ENCODE measurements at places on chromosomes 1 and 21. TPM values are rescaled to one million over a fixed set of nuclear protein-coding genes. Genes with fewer than 3 reads are reported as not detected.

DNA sequence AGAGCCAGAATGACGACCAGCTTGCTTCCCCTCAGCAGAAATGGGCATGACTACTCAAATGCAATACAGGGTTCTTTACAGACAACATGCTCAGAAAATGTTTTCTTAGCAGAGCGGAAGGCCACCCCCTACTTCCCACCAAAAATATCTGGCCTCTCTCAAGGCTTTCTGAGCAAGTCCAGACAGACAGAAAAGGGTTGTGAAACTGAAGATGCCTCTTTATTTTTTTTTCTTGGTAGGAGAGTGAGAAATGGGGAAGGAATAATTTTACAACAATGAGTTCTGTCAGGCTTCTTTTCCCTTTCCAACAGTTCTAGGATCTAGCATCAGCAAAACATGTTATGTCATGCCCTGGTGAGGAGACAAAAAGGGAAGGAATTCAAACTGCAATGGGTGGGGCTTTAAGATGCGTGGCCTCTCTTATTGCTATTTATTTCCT is 172.0 kb upstream of the CAMK1G start:
- H3K27me3 ChIP-seq: no peaks in the 10 kb centered on the region
- no peaks in the 10 kb centered on the region for H3K36me3 ChIP-seq
- no peaks in the 10 kb centered on the region for H3K4me1 ChIP-seq

DNA sequence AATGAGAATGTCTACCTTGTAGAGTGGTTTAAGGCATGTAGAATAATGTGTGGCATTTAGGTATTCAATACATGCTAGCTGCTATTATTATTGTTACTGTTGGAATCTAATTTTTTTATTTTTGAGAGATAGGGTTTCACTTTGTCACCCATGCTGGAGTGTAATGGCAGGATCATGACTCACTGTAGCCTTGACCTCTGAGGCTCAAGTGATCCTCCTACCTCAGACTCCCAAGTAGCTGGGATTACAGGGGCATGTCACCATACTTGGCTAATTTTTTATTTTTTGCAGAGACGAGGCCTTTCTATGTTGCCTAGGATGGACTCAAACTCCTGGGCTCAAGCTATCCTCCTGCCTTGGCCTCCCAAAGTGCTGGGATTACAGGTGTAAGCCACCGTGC is 61.9 kb downstream of the EPB41 start:
- H3K27me3 ChIP-seq: no peaks in the 10 kb centered on the region
- H3K4me3 ChIP-seq: no peak overlapping the region
- no peaks in the 10 kb centered on the region for H3K36me3 ChIP-seq
- H3K4me1 ChIP-seq: peaks cover 41% of the 10 kb centered on the region

DNA sequence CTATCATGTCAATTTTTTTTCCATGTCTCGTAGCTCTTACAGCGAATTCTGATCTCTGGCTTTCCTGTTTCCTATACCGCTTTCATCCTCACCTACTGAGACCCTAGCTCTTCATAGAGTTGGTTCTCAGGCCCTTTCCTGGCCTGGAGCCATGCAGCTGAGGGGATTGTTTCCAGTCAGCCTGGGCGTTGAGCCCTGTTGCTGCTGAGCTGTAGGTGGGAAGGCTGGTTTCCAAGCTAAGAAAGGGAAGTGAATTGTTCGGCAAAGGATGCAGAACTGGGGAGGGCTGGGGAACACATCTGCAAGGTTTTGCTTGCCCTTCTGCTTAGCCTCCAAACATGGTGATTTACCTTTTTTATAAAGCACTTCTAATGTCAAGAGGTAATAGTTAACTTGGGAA is 41.5 kb downstream of the SPATA46 start:
- no peaks in the 10 kb centered on the region for H3K4me1 ChIP-seq
- no peak overlapping the region for H3K4me3 ChIP-seq
- no peak overlapping the region for H3K27ac ChIP-seq
- H3K27me3 ChIP-seq: no peaks in the 10 kb centered on the region
- H3K36me3 ChIP-seq: no peaks in the 10 kb centered on the region

GRCh38 chr1:223189903-223190724 is 47.1 kb upstream of the TLR5 start:
- peaks cover 31% of the 10 kb centered on the region for H3K4me1 ChIP-seq
- H3K4me3 ChIP-seq: no peak overlapping the region

DNA sequence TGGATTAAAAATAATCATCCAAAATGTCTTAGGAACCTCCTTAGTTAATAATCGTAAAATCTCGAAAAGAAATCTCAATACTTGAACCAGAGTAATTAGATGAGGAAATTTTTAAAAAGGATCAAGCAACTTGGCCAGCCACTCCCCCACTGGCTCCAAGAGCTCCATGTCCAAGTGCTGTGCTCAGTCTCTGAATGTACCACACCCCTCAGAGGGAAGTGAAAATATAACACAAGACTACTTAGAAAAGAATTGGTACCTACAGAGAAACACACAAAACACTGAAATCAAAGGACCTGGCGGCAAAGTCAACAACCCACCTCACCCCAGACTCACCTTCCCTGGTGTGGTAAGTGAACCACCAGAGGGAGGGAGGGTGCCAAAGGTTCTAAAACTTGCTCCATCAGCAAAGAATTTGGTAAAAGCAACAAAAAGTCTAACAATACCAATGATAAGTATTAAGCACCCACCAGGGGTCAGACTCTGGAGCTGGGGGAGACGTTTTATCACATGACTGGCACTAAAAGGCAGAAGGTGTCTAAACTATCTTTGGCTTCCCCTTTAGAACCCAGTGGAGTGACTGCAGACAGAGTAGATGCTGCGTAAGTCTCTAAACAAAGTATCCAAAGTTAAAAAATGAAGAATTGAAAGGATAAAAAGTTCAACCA is 14.0 kb downstream of the LBR start:
- peaks cover 52% of the 10 kb centered on the region for H3K36me3 ChIP-seq
- DNase-seq: no peak
- H3K4me1 ChIP-seq: no peaks in the 10 kb centered on the region
- no peak overlapping the region for H3K4me3 ChIP-seq
- no peak overlapping the region for H3K27ac ChIP-seq
- no peaks in the 10 kb centered on the region for H3K27me3 ChIP-seq

The CRNN gene
- total RNA-seq: not detected

The EPHA2 gene
- not detected for total RNA-seq

The UTS2 gene
- 0.27 TPM for total RNA-seq

The S100A2 gene
- total RNA-seq: 1.1 TPM

The CRYAA gene
- not detected for total RNA-seq

All from CD8-positive, alpha-beta memory T cell (primary cell).